Frontal cortex (tissue), 4 donors: ENCODE measurements at places on chromosomes 7 and 10. TPM values are rescaled to one million over a fixed set of nuclear protein-coding genes. Genes with fewer than 3 reads are reported as not detected.
A peak's percentile ranks its signal among the peaks of the same experiment; 100 is the strongest.

DNA sequence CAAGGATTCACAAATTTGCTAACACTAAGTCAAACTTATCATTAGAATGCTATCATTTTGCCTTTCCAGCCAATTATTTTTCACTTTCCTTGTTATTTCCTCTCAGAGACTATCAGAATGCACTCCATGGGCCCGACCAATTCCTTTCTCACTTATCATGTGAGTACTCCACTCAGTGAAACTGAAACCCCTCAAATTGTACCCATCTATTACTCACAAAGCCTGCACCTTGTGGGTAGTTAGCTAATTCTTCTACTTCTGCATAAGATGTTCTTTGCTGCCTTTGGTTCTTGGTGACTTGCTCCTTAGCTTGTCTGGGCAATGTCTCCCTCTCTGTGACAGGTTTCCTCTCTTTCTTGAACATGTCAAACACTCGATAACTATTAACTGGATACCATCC is 35.2 kb upstream of the MBL2 start:
- no peak for DNase-seq

DNA sequence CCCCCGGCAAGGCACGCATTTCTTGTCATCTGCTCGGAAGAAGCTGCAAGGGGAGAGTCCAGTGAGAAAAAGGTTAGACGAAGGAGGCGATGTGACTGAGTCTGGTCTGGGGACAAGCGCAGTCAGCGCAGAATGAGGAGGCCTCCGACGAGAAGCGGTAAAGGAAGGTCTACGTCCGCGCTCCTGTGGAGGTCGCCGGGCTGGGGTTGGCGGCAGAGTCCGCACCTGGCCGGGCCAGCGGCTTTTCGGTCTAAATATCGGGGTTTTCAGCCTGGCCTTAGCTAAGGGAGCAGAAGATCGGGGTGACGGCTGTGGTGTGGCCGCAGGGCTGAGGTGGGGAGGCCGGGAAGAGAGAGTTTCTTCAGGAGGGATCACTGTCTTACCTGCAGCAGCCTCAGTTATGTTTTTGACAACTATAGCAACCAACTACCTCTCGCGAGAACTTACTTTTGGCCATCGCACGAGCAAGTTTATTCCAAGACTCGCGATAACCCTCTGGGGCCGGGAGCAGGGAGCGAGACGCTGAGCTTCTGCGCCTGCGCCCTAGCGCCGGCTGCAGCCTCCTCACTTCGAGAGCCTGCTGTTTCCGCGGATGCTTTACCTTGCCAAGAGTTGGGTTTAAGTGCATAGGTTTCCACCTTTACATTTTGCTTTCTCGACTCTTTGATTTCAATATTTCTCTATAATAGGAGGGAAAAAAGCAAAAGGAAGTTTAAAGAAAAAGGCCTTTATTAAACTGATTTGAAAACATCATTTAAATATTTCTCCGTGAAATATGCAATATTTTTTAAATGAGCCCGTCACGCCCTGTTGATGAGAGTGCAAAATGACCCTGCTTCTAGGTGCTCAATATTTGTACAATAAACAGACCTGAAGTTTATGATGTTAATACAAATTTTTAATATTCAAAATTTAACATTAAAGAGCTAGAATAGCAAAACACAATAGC is at the start of gene CFAP70:
Gene CFAP70, minus strand, starts transcription at position 534 of the 949 bp plus-strand sequence. CDS start 4,068 bp downstream, outside the sequence.
- peak; percentile 61 for DNase-seq

Gene NUB1
- 61.1 TPM for total RNA-seq

DNA sequence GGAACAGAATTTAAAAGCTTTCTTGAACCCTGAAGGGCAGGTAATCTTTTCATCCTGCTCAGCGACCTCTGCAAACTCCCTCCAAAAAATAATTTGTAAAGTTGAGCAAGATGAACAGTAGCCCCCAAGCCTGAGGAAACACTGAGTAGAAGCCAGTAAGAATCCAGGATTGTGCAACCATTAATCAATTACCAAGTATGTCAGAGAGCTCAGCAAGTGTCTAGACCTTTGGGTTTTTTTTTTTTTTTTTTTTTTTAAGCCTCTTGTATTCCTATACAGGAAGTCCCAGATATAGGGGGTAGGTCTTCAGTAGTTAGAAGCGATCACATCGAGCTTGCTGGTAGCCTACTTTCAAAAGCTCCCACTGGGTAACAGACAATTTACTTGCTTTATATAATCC is 155.2 kb downstream of the DGKI start:
- no peak for DNase-seq

Gene PWWP2B
- total RNA-seq = 9.4 TPM

DNA sequence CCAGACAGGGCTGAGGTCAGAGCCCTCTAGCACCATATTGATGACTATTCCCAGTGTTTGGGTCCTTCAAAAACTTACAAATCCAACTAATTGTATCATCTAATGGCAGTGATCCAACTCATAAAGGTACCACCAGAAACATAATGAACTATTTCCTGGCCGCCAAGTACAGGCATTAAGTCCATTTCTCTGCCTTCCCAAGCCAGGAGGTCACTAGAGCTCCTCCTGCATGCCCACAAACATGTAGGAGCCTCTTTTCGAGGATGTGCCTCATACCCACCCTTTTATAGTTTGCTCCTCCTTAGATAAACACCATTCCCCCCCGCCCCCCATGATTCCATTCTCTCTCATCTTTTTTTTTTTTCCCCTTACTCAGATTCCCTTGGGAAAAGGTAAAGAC is 91.3 kb downstream of the CHN2 start:
- no peak for DNase-seq

Gene FRMD4A
- total RNA-seq = 69.7 TPM

Gene COL26A1
- total RNA-seq = 14.3 TPM

Gene CPN1
- not detected for total RNA-seq

Gene C10orf67
- total RNA-seq = 0.41 TPM

Gene OR2A1
- not detected for total RNA-seq

DNA sequence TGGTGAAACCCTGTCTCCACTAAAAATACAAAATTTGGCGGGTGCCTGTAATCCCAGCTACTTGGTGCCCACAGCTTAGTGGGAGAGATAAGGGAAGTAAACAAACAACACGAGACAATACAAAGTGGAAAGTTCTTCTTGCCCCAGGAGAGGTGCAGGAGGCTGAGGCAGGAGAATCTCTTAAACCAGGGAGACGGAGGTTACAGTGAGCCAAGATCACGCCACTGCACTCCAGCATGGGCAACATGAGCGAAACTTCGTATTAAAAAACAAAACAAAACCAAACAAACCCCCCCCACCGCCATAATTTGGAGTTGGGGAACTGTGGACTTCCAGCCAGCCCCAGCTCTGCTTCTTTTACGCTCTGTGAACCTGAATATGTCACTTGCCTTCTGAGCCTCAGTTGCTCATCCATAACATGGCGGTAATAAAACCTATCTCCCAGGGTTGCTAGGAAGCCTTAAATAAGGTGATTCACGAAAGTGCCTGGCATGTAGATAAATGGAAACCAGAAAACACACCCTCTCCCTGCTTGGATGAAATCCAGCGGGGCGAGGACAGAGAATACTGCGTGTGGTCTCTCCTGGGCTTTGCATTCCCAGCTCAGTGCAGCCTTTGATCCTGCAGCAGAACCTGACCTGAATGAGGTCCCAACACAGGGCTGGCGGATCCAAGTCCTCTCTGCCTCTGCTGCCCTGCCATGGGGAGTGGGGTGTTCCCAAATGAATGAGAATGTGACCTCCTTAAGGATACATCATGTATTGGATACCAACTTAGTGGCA is 10.2 kb downstream of the MLXIPL start:
- DNase-seq = no peak

GRCh38 chr7:78895393-78895792 is 558.1 kb downstream of the MAGI2 start:
- DNase-seq = no peak

Gene TCERG1L
- 2.0 TPM for total RNA-seq

DNA sequence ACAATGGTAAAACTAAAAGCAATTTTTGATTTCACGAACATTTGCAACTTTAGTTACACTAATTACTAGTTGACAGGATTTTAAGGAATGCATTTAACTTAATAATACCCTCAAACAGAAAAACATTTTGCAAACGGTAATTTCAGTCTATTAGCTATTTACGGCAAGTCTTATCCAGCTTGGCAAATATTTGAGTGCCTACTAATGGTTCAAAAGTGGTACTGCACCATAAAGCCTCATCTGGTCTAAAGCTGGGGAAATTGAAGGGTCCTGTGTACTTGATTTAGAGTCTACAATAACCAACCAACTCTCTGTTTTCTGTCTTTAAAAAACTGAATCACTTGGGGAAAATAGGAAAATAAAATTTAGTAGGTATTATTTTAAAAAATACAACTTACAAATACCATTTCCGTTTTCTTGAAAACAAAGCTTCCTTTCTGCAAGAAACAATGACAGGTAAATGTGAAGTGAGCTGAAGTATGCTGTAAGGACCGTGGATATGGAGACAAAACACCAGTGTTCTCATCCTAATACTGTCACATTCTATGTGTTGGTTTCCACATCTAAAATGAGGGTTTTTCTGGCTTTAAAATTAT is 142.3 kb downstream of the VPS50 start:
- DNase-seq = no peak

- DNase-seq = no peak
Measured at GRCh38 chr10:118017850-118018249, 28.9 kb downstream of the RAB11FIP2 start.

Gene RTKN2
- 4.5 TPM for total RNA-seq

- DNase-seq = no peak
Measured at GRCh38 chr7:138345567-138345966, 114.5 kb upstream of the TRIM24 start.

- DNase-seq = no peak
Measured at GRCh38 chr7:12017046-12017445, 185.0 kb upstream of the THSD7A start.

DNA sequence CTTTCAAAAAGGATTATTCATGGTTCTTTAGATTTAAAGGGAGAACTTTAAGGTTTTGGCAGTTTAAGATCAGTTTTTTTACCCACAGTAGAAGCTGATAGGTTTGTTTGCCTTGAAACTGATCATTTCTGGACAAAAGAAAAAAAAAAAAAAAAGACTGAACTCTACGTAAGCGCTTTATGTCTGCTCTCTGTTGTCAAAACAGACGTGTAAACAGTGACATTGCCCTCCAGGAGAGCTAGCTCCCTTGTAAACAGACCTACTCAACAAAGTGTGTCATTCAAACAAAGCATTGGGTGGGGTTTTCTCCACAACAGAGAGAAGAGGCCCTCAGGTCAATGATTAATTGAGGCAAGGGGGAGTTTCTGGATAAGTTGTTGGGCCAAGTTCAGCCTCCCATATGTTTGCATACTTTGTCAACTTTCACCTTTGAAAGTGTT is 568.1 kb upstream of the LRRN3 start:
- no peak for DNase-seq

GRCh38 chr10:102650655-102651454 is 6.6 kb downstream of the TRIM8 start:
- DNase-seq = no peak

Gene GRM3
- 155 TPM for total RNA-seq

DNA sequence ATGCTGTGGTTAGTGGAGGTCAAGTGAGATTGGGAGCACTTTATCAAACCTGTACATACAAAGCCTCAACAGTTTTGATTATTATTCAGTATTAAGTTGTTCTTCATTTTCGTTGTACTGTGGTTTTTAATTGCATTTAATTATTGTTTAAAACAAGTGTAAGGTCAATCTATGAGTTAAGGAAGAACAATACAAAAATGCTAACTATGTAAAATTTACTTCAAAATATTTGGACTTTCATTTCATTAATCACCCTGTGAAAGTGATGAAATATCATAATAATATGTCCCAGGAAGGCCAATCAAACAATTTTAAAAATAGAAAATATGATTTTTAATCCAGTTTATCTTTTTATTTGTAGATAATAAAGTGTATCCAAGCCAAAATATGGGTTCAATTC is 13.6 kb upstream of the NDUFA5 start:
- no peak for DNase-seq

DNA sequence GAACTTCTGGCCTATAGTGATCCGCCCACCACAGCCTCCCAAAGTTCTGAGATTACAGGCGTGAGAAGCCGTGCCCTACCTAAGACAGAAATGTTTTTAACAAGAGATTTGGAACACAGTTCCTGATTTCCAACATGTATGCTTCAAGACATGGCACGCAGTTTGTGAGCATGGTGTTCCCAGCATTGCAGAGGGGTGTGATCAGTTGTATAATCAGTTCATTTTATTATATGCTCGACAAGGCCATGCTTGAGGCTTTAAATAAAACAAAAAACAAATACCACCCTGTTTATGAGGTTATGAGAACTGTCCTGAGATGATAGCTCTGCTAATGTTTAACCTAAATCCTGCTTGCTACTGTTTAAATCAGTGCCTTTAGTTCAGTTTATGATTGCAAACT is 60.2 kb downstream of the TASOR2 start:
- DNase-seq = no peak

GRCh38 chr10:115710136-115710535 is 562.9 kb downstream of the GFRA1 start:
- DNase-seq = no peak

GRCh38 chr10:76643511-76643911 is 994.1 kb downstream of the KCNMA1 start:
- DNase-seq = no peak
